SHP77 (cell line): ENCODE measurements at places on chromosomes 5 and 9.

DNA sequence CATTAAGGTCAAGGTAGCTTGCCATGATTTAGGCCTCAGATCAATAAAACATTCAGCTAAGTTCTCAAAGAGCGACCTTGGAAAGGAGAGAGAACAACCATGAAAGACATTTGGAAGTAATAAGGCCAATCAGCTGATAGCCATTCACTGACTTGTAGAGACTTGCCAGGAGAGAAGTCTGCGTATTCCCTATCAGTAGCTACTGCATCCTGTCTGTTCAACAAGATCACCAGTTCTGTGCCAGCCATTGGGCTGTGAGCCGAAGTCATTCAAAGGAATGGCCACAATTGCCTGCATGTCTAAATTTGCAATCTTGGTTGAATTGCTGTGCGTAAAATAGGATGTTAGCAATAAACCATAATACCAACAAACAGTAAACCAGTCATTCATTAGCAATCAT, 219.8 kb downstream of the FBXL7 start:
- no peak for DNase-seq

GRCh38 chr5:83925321-83925954, 204.8 kb upstream of the HAPLN1 start:
- DNase-seq, result no peak

DNA sequence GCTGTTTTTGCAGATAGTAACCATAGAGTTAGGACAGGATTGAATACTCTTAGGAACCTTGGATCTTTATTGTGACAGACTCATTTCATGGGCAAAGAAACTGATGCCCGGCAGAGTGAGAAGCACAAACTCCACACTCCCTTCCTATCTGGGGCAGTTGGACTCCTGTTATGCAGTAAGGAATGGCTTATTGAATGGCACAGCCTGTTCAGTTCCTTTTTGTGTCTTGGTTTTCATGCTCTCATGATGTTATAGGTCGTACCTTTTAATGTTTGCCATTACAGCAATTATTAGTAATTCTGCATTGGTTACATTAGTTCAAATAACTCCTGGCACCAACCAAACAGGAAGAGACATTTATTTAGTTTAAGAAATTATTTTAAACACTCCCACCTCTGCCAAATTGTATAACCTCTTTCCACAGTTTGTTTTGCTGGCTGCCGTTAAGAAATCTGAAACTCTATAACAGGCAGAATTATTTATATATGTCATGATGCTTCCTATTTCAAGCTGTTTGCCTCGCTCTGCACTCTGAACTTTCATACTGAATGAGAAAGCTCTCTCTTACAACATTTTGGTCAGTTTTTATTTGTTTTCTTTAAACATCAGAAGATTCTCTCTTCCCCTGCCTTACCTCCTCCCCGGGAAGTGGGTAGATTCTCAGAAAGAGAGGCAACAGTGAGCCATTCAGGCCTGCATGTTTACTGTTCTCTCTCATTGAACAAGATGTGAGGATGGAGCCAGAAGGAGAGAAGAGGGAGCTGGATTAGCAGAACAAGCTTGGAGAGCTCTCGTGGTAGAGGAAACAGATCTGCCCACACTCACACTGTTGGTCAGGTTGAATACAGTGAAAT, 144.4 kb downstream of the ARHGEF28 start:
- no peak for DNase-seq

GRCh38 chr9:107732781-107733522, 243.4 kb upstream of the KLF4 start:
- no peak for DNase-seq

DNA sequence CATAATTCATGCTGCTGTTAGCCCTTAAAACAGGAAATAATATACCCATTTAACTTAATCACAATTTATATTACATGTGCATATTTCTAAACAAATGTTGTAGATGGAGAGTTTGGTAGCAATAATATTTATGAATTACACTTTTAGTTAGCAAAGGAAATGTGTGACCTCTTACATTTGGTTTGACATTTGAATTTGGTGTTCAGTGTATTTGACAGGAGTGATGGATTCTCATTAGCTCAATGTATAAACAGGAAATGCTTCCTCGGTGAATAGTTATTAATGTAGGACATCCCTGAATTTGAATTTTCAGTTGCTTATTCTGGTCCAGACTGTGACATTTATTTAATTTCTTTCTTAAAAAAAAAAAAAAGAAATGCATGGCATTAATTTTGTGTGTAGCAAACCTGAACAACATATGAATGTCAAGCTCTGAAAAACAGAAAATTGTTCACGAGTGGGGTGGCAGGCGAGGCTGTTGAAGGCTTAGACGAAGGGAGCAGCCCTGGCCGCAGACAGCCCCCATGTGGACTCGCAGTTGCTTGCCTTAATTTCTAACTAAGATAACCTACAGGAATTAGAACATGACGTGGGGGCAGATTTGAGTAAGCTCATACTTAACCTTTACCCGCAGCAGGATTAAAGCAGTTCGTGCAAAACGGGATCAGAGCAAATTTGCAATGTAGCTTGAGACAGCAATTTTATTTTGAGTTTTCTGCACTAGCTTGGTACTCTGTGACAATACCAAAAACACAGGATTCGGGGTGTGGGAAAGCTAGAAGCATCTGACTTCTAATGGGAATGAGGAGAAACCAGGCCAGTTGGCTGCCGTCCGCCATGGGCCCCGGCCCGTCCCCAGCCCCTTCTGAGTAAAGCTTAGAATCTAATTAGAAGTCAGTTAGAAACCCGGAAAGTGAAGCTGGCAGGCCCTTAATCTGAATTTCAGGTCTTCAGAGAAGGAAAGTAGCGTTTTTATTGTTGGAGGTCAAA, 134.3 kb downstream of the MACROH2A1 start:
- DNase-seq, result no peak

DNA sequence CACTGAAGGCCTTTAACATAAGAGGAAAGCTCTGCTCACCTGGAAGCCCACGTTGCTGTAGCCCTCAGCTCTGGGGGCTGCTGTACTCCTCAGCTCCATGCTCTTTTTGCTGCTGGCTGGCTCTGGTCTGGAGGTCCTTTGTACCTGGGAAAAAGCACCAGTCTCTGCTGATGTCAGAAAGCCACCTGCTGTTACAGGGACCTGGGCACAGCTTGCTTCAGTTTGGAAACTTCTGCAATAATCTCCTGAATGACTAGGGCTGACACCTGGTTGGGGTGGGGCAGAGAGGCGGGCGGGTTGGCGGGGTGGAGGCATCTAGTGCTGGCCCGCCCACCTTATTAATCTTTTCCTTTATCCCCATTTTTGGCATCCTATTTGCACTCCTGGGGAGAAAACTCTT, at the start of gene SLC28A3:
Gene SLC28A3, minus strand, starts transcription at position 224 of the 400 bp plus-strand sequence. Its CDS starts 125 bp downstream, at position 99.
- no peak for DNase-seq

DNA sequence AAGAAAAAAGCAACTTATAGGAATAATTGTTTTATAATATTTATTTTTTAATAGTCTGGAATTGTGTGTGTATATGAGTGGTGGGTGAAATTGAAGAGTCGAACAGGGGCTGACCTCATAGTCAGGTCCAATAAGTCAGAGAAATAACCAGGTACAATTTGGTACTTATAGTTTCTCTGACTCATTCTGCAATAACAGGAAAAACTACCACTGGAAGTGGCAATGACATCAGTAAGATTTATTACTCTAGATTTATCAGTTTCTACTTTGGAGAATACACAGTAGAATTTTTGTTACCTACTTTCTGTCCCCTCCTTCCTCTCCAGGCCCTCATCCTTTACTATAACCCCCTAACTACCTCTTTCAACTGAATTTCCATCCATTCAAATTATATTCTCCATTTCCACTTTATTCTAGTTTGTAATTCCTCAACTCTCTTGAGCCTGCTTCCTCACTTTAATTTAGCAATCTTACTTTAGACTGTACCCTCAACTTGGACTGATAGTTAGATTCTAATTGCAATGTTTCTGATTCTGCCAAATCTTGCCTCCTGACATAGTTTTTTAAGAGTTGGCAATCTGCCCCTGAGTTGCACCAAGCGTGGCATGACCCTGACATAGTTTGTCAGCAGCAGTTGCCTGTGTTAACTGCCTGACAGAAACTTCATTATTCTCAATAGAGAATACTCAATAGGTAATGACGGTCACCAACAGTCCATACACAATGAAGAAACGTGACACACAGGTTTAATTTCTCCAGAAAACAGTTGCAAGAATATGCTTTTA, 475.3 kb upstream of the RIOK2 start:
- no peak for DNase-seq

- DNase-seq, result no peak
Observed at GRCh38 chr9:6873857-6874256, 116.1 kb downstream of the KDM4C start.

GRCh38 chr5:74546796-74547195, 93.7 kb downstream of the ENC1 start:
- no peak for DNase-seq

DNA sequence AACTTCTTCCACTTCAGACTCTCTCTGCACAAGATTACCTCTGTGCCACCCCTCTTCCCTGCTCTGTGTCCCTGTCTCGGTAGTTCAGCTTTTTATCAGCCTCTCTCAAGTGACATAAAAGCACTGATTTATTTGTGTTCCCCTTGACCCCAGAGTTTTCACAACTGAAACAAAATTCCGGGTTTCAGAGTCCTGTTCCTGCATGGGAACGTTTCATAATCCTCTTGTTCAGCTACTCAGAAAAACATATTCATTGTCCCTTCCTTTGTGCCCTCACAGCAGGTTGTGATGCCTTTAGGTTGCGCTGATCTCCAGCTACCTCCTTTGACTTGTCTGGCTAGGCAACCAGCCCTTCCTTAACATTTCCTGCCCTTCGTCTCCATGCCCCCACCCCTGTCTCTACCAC, 13.7 kb upstream of the ITGA1 start:
- no peak for DNase-seq

DNA sequence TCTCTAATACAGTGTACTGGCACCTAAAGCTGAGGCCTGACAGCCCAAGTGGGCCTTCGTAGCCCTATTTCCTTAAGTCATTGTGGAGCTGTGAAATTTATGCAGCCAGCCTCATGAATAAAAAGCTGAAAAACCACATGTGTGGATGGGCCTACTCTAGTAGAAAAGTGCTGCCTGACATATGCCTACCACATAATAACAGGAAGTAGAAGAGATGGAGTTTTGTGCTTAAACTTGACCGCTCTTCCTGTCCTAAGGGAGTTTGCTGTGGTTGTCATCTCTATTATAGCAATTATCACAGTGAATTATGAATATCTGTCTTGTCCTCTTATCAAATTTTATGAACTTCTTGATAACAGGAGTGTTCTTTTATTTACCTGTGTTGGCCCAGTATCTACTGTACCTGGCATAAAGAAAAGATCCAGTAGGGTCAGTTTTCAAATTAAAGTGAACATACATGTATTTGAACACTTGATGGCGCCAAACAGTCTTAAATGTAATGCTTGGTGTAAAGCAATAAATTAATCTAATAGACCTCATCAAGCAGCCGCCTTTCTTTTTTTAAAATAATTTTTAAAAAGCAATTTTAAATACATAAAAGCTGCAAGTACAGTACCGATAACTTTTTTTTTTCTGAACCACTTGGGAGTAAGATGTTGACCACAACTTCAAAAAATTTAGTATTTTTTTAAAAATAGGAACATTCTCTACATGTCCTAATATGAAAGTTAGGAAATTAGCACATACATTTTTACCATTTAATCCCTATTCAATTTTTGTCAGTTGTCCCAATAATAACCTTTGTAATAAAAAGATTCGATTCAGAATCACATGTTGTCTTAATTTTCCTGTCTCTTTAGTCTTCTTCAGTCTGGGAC, 51.0 kb downstream of the FKTN start:
- peak; percentile 38 for DNase-seq

- no peak for DNase-seq
Observed at GRCh38 chr5:180739271-180739670, 587 bp downstream of the OR2Y1 start.

DNA sequence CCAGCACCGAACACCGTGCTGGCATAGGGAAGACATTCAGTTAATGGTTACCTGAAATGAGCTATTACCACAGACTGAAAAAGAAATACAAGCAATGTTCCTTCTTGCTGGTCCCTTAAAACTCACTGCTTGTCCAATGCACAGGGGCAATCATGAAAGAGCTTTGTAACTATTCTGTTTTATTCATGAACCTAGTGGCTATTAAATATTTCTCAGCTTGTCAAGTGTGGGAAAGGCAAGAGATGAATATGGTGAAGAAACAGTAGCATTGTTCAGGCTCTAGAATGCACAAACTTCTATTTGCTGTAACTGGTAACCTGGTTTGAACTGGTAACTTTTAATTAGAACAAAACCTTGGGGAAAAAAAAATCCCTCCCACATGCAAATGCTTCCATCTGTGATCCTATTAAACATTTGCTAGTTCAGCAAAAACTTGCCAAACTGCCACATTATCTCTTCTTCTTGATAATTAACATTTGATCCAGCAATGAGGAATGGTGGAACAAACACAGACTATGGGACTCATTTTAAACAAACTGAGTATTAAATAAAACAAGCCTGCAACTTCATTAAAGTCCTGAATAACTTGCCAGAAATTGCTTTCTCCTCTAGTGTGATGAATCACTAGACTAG, 36.1 kb downstream of the YIPF5 start:
- DNase-seq, result no peak

DNA sequence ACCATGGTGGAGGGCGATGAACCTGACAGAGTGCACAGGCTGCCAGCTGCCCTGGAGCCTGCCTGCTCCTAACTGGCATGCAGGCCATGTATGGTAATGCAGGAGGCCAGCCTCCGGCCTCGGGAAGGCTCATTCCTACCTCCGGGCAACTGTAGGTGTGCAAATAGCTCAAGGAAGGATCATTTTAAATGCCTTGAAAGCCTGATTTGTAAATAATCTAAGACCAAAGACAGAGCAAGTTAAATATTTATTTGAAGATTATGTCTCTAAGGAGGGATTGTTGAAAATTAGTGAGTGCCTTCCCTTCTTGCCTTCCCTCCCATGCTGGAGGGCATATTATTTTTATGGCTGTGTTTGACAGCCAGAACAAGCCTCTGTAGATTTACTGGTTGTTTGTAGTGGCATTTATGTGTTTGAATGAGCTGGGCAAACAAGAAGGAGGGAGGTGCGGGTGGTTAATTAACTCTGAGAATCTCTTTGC, 285.7 kb upstream of the TUT7 start:
- no peak for DNase-seq

DNA sequence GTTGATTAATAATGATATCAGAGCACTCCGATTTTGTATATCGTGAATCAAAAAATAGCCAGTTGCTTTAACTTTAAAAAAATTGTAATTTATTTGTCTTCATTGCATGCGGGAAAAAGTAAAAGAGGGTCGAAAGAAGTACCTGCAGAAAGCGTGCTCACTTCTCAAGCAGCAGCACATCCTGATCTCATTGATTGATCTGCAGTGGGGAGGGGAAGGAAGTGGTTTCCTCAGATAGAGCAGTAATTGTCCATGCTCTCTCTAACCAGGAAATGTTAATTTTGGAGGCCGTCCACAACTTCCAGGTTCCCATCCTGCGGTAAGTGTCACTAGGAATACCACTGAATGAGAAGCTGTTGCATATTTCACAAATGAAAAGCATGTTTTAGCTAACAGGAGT, 63.2 kb downstream of the SYK start:
- DNase-seq, result no peak
